ENCODE measurements at places on chromosomes 4 and X. TPM values are rescaled to one million over a fixed set of nuclear protein-coding genes. Genes with fewer than 3 reads are reported as not detected.

Gene KCND1
- 0.84 TPM for polyA plus RNA-seq

Gene UCHL1
- 198 TPM for polyA plus RNA-seq

Gene VCX3A
- polyA plus RNA-seq: not detected

Gene TEX13C
- polyA plus RNA-seq: not detected

Gene F9
- not detected for polyA plus RNA-seq

Gene RAB9B
- polyA plus RNA-seq: 0.49 TPM

Gene UGT2B7
- polyA plus RNA-seq: 3.1 TPM

Gene SYP
- 41.7 TPM for polyA plus RNA-seq

Gene MTCP1
- polyA plus RNA-seq: 55.9 TPM

Gene LEF1
- 0.61 TPM for polyA plus RNA-seq

Gene HSD17B13
- polyA plus RNA-seq: 0.84 TPM

Gene SLC10A4
- 0.42 TPM for polyA plus RNA-seq

Gene XAGE1A
- polyA plus RNA-seq: not detected

Gene KLHL4
- polyA plus RNA-seq: 0.21 TPM

Gene PAGE3
- not detected for polyA plus RNA-seq

Gene ATP11C
- 1.3 TPM for polyA plus RNA-seq
